ENCODE measurements at places on chromosomes 6 and 20.
A peak's percentile ranks its signal among the peaks of the same experiment; 100 is the strongest.

GRCh38 chr20:23130622-23131140 lies 44.6 kb upstream of the CD93 start:
- DNase-seq = no peak

GRCh38 chr6:127608554-127609270 lies 31.7 kb downstream of the C6orf58 start:
- no peak for DNase-seq

- no peak for DNase-seq
Observed at GRCh38 chr6:45881705-45882467, 133.8 kb downstream of the CLIC5 start.

- no peak for DNase-seq
Observed at GRCh38 chr6:111070105-111071005, 16.9 kb upstream of the SLC16A10 start.

- no peak for DNase-seq
Observed at GRCh38 chr6:125117818-125118217, 35.8 kb upstream of the TPD52L1 start.

GRCh38 chr6:89346433-89346832 lies 6.1 kb downstream of the UBE2J1 start:
- DNase-seq = no peak

GRCh38 chr6:150496629-150497028 lies 103.1 kb upstream of the PLEKHG1 start:
- DNase-seq = no peak

GRCh38 chr6:63689421-63689820 lies 53.8 kb downstream of the PHF3 start:
- DNase-seq = no peak

DNA sequence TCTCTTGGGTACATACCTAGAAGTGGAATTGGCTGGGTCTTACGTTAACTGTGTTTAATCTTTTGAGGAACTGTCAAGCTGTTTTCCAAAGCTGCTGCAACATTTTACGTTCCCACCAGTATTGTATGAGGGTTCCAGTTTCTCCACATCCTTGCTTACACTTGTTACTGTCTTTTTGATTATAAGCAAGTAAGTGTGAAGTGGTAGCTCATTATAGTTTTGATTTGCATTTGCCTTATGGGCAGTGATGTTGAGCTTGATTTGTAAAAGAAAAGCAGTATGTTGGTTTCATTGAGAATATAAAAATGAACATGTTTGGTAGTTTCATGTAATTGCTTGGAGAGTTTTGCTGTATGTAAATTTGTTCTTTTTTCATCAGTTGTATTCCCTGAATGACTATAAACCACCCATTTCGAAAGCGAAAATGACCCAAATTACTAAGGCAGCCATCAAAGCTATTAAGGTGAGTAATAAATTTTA lies 40.4 kb downstream of the SCAF8 start:
- no peak for DNase-seq

DNA sequence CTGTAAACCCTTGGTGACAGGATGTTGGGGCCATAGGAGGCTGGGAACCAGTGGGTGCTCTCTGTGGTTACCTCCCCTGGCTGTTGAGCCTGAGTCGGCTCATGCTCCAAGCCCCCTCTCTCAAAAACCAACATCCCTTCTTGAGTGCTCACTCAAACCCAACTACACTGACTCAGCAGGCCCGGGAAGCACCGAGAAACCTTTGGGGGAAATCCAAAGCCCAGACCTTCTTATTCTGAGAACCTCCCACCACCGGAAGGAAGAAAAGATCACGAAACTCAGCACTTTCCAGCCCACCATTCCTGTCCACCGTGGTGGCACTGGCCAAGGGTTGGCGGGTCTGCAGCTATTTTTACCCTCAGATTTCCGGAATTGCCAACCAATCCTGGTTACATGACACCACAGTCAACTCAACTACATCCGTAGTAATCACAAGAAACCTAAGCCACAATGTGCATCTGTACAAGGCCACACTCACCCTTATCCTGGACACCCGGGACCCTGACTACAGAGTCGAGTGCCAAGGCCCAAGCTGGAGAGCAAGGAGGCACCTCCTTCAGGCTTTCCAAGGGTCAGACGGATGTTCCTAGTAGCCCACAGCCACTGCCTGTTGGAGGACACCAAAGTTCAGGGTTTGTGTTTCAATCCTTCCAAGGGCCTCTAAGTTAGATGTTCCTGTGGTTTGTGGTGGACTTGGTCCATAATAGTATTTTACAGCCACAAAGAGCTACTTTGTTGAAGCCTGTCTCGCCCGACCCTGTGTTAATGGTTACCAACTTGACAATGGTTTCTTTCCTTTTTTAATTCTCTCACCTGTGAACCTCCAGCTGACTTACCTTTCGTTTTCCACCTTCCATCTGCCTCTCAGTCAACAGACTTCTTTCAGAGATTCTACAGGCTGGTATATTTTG lies 317.0 kb downstream of the CDC5L start:
- peak; percentile 17 for DNase-seq

- no peak for DNase-seq
Observed at GRCh38 chr20:58926802-58927489, 54.1 kb upstream of the NELFCD start.

DNA sequence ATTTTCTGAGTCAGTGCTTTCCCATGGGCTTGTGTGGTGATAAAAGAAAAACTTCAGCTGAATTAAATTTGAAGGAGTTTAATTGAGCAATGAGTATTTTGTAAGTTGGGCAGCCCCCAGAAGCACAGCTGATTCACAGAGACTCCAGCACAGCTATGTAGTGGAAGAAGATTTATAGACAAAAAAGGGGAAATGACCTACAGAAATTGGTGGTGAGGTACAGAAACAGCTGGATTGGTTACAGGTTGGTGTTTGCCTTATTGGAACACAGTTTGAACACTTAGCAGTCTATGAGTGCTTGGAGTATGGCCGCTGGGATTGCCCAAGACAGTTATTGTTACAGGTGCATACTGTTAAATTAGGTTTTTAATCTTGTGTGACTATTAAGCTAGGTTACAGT lies 96.9 kb upstream of the PTPRK start:
- DNase-seq = no peak

DNA sequence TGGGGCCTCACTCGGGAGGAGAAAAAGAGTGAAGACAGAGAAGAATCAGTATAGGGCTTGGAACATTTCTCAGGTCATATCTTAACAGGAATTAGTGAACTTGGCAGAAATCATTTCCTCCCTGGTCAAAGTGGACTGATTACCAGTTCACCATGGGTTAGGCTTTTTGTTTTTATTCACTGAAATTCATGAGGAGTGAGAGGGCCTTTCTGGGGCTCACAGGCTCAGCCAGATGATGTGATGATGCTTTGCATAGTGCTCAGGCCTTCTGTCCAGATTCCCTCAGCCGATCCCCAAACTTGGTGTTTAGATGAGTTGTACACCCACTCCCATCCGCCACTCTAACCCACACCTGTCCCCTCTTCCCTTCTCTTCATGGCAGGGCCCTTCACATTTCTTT lies 32.5 kb downstream of the SRSF3 start:
- DNase-seq = no peak

- no peak for DNase-seq
Observed at GRCh38 chr6:127195833-127196232, 70.8 kb upstream of the RNF146 start.
